ENCODE measurements at places on chromosomes 1 and 21.

GRCh38 chr1:203036537-203036936 lies 10.2 kb downstream of the PPFIA4 start:
- DNase-seq, result no peak

DNA sequence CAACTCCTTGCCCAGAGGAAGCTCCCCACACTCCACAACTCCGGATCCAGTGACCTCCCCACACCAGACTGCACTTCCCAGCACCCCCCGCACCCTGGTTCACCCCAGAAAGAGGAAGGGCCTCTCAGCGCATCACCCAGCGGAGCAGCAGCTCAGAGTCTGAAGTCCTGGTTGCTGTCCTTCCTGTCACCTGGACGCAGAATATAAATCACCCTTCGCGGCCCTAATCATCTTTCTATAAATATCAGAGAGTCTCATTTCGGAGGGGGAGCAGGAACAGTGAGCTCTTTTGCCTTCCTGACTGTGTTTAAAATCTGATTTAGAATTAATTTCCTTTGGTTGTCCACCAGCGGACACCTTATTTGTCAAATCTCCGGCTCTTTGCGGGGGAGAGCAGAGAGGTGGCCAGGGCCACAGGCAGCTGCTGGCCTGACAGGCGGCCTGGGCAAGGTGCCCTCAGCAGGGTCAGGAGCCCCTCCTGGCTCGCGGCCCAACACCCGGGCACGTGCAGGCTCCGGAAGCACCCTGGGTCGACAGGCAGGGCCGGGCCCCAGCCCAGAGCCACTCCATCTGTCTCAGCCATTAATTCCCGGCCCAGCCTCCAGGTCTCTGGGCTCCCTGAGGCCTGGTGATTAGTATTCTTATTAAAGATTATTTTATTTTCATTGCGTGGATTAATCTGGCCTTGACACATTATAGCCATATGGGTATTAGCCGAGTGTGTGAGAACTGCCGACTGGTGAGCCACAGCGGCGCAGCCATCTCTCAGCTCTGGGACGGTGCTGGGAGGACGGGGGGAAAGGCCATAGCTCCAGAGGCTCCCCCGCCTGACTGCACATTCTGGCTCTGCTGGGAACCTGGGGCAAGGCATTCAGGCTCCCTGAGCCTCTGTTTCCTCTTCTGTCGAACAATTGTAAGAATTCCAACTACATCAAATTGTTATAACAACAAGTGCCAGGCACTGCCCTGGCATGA lies 19.7 kb downstream of the EPHA8 start:
- DNase-seq, result no peak

GRCh38 chr1:234589854-234590620 lies 19.9 kb downstream of the IRF2BP2 start:
- no peak for DNase-seq

- no peak for DNase-seq
These were observed 15.9 kb downstream of the ATF6 start for GRCh38 chr1:161781995-161782394.

DNA sequence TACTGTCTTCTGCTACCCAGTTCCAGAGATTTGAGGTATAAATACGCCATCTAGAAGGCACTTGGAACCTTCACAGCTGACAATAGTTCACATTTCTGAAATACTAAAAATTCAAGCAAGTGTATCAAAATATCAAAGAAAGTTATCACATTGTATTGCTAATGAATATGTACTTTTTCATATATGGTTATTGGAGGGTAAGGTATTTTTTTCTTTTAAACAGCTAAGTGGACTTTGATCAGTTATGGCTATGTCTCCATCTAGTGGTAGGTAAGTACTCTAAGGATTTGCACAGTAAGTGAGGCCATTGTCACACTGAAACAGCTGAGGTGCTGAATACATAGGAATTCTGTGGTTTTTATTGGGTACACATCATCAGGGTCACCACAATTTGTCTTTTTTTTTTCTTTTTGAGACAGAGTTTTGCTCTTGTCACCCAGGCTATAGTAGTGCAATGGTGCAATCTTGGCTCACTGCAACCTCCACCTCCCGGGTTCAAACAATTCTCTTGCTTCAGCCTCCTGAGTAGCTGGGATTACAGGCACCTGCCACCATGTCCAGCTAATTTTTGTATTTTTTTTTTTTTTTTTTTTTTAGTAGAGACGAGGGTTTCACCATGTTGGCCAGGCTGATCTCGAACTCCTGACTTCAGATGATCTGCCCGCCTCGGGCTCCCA lies 49.1 kb upstream of the CR2 start:
- peak; percentile 48 for DNase-seq

- DNase-seq, result peak; percentile 72
These were observed 24.9 kb upstream of the CTBS start for GRCh38 chr1:84598846-84599741.

- DNase-seq, result no peak
These were observed 3.5 kb downstream of the NIPAL3 start for GRCh38 chr1:24418898-24419628.

DNA sequence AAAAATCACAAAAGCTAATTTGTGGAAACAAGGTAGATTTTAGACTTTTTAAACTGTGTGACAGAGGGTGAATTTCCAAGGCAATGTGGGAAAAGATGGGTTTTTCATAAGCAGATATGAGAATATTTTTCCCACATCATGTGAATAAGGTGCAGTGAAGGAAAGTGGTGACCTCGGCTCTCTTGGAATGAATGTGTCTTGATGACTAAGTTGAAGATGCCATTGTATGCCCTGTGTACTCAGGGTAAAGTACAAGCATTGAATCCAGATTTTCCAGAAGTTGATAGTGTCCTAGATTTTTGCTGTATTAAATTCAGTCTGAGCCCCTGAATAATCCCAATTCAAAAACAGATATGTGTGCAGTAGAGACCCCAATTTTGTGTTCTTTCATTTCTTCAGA lies 442.6 kb upstream of the ADGRL2 start:
- DNase-seq, result no peak

DNA sequence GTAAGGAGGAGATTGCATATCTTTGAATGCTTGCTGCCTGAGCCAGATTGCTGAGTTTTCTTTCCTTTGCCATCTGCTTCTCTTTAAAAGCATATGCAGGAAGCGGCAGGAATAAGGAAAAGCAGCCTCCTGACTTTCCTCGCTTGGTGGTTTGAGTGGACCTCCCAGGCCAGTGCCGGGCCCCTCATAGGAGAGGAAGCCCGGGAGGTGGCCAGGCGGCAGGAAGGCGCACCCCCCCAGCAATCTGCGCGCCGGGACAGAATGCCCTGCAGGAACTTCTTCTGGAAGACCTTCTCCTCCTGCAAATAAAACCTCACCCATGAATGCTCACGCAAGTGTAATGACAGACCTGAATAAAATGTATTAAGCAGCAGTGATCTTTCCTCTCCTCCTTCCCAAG lies 1.5 kb downstream of the CORT start:
- DNase-seq, result peak; percentile 38

DNA sequence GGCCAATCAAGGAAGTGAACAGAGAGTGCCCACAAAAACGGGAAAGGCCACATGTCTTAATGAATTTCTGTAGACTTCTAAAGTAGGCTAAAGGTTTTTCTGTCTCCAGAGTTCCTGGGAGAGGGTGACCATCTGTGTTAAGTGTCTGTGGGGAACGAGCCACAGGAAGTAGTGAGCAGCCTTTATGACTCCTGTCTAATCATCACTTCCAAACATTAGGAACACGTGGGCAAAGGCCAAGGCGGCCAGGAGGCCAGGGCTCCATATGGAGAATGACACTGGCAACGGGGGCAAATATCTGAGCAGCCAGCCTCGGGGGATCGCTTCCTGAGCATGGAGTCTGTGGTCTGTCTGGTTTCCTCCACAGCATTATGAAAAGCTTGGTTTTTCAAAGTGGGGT lies 7.1 kb downstream of the FAM89A start:
- DNase-seq, result no peak

- no peak for DNase-seq
These were observed 15.6 kb downstream of the PRKAB2 start for GRCh38 chr1:147156642-147157041.

DNA sequence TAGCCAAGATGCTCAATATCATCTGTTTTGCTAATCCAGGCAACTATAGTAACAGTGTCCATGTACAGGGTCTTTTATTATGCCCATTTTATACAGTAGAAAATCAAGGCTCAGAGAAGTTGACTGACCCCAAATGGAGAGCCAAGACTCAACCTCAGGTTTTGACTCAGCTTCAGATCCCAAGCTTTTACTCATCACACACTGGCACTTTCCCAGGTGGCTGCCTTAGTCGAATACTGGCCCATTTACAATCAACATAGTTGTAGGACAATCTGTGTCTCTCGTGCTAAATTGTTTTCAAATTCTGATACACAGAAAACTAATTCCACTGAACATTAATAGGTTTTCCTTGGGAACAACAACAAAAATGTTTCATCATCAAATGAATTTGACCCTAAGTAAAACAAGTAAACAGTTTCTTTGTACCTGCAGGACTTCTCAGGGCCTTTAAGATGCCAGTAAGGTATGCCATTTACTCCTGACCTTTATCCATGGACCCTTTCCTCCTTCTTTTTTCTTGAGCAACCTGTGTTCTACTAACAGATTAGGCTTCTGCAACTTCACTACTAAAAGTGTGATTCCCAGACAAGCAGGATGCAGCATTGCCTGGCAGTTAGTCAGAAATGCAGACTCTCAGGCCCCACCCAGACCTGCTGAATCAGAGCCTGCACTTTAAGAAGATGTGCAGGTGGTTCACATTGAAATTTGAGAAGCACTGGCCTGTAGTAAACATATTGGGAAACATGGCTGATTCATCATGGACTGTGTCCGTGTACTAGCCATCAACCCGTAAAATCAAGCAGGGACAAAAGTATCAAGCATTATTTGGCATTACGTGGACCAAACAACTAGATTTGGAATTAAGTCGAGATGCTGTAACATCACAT lies 128.8 kb downstream of the RRAGC start:
- no peak for DNase-seq

- no peak for DNase-seq
These were observed 116.1 kb upstream of the LMO4 start for GRCh38 chr1:87212431-87213134.

DNA sequence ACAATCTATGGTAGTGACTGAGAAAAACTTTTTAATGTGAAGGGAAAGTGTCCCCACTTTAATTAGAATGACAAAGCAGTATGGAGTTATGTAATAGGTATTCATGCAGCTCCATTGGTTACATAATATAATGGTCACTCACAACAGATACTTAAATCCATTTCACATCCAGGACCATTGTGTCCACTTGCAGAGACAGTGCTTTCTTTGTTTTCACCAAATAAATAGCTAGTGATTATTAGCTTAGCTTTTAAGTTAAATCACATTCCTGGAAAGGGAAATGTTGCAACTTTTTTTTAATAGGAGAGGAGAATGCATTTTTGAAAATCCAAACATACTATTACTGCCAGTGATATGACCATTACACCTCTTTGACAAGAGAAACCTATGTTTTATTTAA lies 22.9 kb downstream of the RGL1 start:
- no peak for DNase-seq

GRCh38 chr1:68166348-68166747 lies 66.0 kb downstream of the WLS start:
- no peak for DNase-seq

GRCh38 chr1:174242856-174243255 lies 83.5 kb downstream of the RABGAP1L start:
- DNase-seq, result no peak

DNA sequence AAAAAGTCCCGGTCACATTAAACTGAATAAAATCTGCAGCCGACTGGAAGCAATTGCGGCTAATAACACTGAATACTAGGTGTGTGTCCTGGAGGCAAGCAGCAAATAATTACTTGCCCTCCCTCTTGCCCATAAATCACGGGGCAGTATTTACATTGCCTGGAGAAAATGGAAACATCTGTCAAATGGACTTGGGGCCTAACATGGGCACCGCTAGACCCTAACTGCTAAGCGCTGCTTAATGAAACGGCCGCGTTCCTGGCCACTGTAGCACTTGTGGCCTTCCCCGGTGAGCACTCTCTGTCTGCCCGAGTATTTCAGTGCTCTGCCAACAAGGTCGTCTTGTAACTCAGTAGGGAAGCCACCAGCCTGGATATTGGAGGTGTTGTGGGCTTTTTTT lies 23.9 kb upstream of the KNCN start:
- no peak for DNase-seq

GRCh38 chr1:181166377-181167196 lies 78.1 kb downstream of the IER5 start:
- DNase-seq, result peak; percentile 46

Measured in fibroblast of skin of left quadriceps (primary cell).